LHCN-M2 (cell line): ENCODE measurements at places on chromosomes 4 and X. TPM values are rescaled to one million over a fixed set of nuclear protein-coding genes. Genes with fewer than 3 reads are reported as not detected.

The INTU gene
- 4.0 and 5.3 TPM in 2 replicates for total RNA-seq

The AFM gene
- total RNA-seq: not detected in 2 replicates

The TRIML2 gene
- total RNA-seq: not detected in 2 replicates

DNA sequence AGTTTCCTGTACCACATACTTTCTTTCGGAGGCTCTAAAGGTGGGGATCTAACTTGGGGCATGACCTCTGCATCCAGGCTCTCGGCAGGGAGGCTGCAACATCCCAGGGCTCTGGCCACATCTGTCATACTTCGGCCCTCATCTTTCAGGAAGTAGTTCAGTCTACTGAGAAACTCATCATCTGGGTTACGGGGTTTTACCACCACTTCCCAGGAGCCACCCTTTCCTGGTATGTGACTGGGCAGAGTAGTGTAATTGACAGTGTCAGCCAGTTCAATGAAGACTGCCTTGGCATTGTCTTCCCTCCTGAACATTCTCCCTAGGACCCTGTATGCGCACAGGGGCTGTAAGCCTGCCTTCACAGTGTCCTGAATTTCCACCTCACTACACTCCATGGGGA, 2.8 kb downstream of the PNMA5 start:
- DNase-seq: no peak

- DNase-seq: no peak
Observed at GRCh38 chr4:38204339-38205035, 244.3 kb downstream of the PTTG2 start.

DNA sequence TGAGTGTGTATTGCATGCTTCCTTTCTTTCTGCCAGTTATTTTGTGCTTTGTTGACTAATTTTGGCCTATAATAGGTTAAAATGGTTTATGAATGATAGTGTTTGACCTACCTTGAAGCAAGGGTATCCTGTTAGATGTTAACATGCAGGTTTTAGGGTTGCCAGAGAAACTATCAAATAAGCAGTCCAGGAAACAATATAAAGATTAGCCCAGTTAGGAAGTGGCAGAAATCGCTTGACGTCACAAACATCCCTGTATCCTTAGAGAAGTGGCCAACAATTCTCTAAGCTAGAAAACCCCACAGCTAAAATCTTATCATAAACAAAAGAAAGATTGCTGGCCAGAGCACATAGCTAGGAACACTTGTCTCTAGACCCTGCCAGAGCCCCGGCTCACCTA, 3.8 kb downstream of the NAP1L5 start:
- DNase-seq: no peak

GRCh38 chr4:149161247-149161646, 654.4 kb downstream of the IQCM start:
- peak; percentile 67 for DNase-seq

GRCh38 chr4:38014421-38014852, 54.2 kb downstream of the PTTG2 start:
- DNase-seq: no peak

GRCh38 chr4:87865960-87866598, 33.3 kb downstream of the MEPE start:
- DNase-seq: no peak

- DNase-seq: peak; percentile 75
Observed at GRCh38 chr4:41258783-41259182, 2.1 kb downstream of the UCHL1 start.

- DNase-seq: no peak
Observed at GRCh38 chr4:175090116-175090515, 172.0 kb downstream of the ADAM29 start.
